ENCODE measurements at places on chromosomes 1 and 21.

DNA sequence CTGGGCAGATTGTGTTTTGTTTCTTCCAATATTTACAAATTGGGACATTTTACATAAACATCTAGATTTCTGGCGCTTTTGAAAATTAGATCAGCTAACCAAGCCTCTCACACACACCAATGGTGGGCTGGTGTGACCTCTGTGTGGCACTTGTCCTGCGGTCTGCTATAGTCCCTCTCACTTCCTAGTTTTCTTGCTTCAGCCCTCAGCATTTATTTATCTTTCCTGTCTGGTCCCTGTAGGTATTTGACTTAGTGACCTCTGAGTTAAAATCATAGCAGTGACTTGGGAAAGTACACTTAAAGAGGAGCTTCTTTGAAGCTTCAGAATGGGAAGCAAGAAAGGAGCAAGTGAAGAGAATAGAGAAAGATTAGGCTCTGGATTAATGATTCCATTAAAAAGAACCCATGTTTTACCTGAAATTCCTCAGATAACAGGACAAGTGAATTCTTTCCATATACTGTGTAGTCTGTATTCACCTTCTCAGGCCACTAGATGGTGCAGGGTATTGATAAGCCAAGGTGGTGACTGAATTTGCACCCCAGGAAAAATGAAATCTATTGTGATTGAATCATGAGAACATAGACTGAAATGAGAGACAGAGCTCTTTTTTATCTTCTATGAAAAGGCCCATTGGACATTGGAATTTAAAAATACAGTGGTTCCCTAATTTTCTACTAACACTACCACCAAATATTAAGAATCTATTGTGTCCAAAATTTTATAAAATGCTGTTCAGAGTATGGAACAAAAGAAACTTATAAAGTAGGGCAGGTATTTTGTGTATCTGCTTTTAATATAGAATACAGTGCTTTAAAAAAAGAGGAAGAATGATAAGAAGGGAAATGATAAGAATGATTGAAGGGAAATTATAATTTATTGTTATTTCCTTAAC, 7.1 kb upstream of the DIPK1A start:
- DNase-seq = no peak

DNA sequence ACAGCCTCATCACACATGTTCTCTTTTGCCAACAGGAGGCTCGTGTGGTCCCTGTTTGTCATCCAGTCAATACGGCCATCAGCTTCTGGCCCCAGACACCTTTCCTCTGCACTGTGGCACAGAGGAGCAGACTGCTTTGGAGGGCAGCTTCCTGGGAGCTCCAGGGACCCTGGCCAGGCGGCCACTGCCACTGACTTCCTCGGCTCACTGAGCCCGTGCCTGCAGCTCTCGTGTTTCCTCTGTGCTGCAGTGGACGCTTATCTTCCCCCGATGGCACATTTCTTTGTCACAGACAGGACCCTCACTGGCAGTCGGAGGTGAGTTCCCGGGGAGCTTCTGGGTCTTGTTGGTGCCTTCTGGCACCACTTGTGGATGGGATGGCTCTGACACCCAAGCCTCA, 67.0 kb upstream of the DIRAS3 start:
- DNase-seq = no peak

DNA sequence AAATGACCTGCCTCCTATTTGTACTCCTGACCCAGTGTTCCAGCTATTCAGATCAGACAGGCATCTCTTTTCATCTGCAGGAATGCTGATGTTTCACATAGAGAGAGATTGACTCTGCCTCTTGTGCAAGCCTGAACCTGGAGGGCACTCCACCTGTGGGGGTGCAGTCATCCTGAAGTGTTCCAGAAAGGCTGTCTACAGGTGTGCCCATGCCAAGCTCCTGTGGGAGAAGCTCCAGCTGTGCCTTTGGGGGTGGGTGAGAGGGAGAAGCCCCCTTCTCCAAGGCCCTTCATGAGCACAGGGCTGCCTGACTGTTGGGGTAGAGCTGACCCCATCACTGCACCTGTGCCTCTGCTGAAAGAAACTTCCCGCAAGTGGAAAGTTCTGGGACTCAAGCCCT, 22.8 kb downstream of the IFI44 start:
- no peak for DNase-seq

GRCh38 chr1:64163970-64164369, 39.5 kb upstream of the UBE2U start:
- no peak for DNase-seq

GRCh38 chr1:199701726-199702125, 325.8 kb upstream of the NR5A2 start:
- DNase-seq = no peak

DNA sequence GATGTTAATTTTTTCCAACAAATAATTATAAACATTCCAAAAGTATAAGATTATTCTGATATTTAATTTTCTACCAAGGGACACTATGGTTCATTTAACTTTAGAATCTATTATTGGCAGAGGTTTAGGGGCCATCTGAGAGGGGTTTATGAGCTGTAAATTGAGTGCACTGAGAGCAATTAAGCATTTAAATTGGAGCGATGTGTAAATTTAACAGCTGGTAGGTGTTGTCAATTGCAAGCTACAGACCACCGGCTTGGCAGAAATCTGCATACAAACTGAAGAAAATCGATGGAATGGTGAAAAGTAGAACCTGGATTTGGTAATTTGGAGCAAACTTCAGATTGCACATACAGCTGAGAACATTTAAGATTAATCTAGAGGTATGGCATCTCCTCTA, 55.8 kb upstream of the MTF2 start:
- no peak for DNase-seq
